ENCODE measurements at places on chromosomes 6 and 20.
A peak's percentile ranks its signal among the peaks of the same experiment; 100 is the strongest.

GRCh38 chr6:163645560-163645959 lies 231.0 kb downstream of the QKI start:
- DNase-seq, result no peak

GRCh38 chr6:3899061-3899460 lies 49.9 kb downstream of the FAM50B start:
- DNase-seq, result no peak

- no peak for DNase-seq
Measured at GRCh38 chr20:25285856-25286798, 38.2 kb downstream of the PYGB start.

- no peak for DNase-seq
Measured at GRCh38 chr6:144606083-144606482, 320.9 kb downstream of the UTRN start.

- DNase-seq, result no peak
Measured at GRCh38 chr6:32932132-32932868, 8.5 kb downstream of the HLA-DMB start.

GRCh38 chr20:51326201-51326819 lies 216.2 kb downstream of the NFATC2 start:
- peak; percentile 39 for DNase-seq

- no peak for DNase-seq
Measured at GRCh38 chr6:25042984-25043725, 107.4 kb upstream of the RIPOR2 start.

GRCh38 chr20:36604952-36605398 lies 604 bp upstream of the RAB5IF start:
- DNase-seq, result peak; percentile 33

All from CD4-positive, alpha-beta T cell (primary cell).